NCI-H1417 treated with DMSO at 0.1 percent for 48 hours (cell line): ENCODE measurements at places on chromosomes 5 and 9.

DNA sequence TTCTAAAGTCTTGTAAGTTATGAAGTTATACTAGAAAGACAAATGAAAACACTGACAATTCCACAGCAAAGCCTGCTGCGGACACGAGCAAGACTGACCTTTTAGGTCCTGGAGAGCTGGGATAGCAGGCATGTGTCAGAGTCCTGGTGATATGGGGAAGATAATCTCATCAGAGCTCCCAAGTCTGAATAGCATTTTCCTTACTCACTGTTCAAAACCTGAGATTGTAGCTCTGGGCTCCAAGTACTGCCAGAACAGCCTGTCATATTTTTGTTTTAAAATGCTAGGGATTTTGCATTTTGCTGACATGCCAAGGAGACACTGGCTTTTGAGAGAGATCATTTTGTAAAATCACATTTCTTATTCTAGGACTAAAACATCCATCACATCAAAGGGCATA, 90.1 kb downstream of the DRD1 start:
- DNase-seq = no peak

GRCh38 chr5:10518347-10518746, 45.5 kb upstream of the ANKRD33B start:
- no peak for DNase-seq

- DNase-seq = no peak
These were observed 21.3 kb downstream of the MRPL36 start for GRCh38 chr5:1778138-1779020.

- no peak for DNase-seq
These were observed 711.8 kb upstream of the CHD1 start for GRCh38 chr5:99640646-99641045.

DNA sequence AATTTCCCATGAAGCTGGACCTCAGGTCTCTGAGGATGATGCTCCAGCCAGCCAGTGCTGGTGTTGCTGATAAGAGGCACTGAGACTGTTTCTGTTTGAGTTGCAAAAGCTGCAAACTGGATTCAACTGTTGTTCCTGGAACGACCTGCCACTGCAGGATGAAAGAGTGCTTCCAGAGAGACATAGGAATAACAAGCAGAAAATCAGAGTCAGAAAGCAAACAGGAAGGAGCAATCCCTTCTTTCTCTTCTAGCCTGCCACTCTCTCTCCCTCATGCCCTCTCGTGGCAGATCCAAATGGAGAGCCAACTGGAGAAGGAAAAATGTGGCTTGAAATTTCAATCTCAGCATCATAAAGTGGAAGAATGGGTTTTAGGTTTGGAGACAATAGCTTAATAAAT, 110.4 kb downstream of the STARD4 start:
- no peak for DNase-seq

GRCh38 chr5:148011398-148012137, 52.2 kb upstream of the SPINK5 start:
- no peak for DNase-seq

DNA sequence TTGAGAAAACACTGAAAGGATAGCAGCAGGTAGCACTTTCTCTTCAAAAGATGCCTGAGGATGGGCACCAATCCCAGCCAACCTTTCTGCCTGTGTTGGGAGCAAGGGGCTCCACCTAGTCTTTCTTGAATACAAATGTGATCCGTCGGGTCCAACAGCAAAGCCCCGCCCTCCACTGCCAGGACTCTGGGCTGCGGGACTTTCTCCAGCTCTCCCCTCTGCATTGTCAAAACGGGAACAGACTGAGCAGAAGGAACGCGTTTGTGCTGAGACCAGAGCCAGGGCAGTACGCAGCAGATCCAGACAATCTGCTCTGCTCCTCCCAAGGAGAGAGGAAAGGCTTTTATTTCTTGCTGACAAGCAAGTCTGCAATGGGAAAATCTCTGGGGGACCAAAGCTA, 139.7 kb downstream of the SEC61B start:
- DNase-seq = no peak

DNA sequence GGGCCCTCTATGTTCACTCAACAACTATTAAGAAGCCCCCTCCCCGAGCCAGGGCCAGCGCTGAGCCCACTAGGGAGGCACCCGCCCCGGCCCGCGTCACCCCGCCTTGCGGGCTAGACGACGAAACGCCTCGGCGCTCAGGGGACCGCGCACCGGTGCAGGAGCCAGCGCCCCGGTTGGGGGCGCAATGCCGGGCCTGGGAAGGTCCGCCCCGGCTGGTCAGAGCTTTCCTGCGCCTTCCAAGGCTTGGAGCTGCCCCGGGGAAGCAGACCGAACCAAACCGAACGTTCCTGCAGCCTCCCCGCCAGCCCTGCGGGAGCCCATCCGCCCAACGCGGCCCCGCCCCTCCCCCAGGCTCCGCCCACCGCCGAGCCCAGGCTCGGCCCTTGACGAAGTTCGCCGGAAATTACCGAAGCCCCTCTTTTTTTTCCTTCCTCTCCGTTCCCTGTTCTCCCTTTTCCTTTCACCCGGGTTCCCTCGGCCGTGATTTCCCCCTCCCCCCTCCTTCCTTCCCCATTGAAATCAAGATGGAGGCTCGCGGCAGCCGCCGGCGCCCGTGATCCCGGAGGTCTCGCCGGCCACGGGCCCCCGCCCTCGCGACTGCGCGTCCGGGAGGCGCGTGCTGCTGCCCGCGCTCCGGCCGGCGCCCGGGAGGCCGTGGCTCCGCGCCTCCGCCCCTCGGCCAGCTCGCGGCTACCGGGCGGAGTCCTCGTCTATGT, at the start of gene TRIO:
TRIO (plus strand) TSS at position 516 of the 719 bp plus-strand sequence. CDS start 384 bp downstream, outside the sequence.
- peak; percentile 65 for DNase-seq

DNA sequence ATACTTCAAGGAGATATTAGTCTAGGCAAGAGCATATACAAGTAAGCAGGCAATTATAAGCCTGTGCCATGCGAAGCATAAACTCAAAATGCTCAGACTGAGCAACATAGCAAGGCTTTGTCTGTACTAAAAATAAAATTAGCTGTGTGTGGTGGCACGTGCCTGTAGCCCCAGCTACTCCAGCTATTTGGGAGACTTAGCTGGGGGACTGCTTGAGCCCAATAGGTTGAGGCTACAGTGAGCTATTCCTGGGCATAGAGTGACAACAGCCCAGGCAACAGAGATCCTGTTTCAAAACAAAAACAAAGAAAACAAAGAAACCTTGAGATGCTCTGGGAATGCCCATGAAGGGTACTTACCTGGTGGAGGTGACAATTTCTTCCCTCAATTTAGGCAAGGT, 130.5 kb upstream of the ZNF608 start:
- DNase-seq = no peak

GRCh38 chr9:123290764-123291163, 22.4 kb upstream of the STRBP start:
- DNase-seq = no peak
